Activated T-cell treated with anti-CD3 and anti-CD28 coated beads for 1 hour (primary cell): ENCODE measurements at places on chromosomes 2 and 18.

DNA sequence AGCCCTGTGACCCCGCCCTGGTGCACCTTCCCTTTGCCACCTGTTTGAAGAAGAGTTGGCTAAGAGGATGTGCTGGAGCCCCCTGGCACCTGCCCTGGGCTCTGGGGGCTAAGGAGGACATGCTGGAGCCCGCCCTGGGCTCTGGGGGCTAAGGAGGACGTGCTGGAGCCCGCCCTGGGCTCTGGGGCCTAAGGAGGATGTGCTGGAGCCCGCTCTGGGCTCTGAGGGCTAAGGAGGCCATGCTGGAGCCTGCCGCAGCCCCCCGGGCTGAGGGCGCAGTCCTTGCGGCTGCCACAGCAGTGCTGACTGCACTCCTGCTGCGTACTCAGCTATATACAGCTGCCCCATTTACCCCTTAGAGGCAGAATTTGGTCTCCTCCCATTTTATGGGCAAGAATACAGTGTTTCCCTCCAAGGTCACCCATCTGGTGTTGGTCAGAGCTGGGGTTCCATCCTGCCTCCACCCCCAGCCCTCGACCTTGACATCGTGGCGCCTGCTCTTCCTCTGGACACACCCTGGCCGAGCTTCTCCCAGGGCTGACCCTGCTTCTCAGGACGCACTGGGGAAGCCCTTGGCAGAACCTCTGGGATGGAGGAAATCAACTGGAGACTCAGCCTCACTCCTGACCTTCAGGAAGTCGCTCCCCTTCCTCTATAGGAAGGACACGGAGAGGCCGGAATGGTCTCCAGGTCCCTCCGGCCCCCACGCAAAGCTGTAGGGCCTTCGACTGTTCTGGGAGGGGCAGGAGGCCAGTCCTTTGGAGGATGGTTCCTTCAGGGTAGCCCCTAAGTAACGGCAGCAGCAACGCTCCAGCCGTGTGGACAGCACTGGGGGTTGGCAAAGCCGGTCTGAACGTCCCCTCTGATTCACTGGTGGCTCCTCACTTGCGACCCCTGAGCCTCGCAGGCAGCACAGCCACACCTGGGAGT, 65.0 kb upstream of the HPCAL1 start:
- DNase-seq, result no peak

DNA sequence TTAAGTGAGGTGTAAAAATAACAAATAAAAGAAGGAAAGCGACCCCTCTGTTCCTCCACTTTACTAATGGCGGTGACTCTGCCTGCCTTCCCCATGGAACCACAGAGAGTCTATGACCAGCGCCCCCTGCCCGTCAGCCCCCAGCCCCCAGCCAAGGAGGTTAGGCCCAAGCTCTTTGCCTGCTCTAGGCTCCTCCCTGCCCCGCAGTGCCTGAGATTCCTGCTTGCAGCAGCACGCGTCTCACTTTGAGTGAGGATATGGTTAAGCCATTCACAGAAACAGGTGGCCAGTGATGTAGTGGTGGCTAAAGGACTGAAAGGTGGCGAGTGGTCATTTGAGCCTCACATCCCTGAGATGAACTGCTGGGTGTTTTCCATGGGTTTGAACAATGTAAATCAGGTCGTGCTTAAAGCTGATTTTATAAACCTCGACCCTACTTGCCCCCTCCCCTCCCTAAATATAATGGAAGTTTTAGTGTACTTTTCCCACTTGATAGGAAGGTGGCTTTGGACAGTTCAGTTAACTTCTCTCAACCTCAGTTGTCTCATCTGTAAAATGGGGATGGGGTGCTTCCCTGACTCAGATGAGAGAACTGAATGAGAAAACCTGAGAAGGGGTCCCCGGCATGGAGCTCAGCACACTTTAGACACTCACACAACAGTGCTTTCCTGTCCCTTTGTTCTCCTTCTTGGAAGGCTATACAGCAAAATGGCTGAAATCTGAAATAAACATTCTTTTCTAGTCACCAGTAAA, 46.5 kb downstream of the IL1RL2 start:
- no peak for DNase-seq

DNA sequence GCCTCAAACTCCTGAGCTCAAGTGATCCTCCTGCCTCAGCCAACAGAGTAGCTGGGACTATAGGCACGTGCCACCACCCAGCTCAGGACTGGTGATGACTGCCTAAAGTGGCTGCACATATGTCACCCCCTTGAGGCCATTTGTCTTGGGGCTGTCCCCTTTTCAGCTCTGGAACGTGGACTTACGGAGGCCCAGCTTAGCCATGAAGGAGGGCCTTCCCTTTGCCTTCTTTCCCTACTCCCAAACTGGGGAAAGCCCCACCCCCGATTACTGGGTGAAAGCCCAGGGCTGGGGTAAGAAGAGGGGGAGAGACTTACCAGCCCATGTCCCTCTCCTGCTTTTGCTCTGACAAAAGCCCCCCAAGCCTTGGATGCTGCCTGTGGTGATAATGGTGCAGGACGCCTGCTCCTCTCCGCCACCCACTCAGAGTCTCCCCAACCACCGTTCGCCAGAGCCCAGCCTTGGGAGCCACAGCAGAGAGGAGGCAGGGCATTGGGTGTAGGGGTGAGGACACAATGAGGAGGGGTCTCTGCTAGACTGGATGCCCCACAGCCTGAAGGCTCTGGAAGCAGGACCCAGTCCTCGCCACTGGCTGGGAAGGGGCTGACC, 2.5 kb upstream of the DUSP2 start:
- no peak for DNase-seq

GRCh38 chr18:78021196-78021595, 771.5 kb downstream of the GALR1 start:
- no peak for DNase-seq

DNA sequence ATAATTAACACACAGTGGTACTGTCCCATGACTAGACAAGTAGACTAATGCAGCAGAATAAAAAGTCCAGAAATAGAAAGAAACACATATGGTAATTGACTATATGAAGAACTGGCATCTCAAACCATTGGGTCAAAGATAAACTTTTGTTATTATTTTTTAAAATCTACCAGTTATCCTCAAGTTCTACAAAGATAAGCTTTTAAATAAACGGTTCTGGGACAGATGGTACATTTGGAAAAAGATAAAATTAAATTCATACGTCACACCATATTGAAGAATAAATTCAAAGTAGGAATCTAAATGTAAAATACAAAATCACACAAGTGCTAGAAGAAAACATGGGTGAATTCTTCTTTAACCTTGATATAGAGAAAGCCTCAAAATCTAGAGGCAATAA, 37.6 kb upstream of the PLEKHM3 start:
- DNase-seq, result no peak

DNA sequence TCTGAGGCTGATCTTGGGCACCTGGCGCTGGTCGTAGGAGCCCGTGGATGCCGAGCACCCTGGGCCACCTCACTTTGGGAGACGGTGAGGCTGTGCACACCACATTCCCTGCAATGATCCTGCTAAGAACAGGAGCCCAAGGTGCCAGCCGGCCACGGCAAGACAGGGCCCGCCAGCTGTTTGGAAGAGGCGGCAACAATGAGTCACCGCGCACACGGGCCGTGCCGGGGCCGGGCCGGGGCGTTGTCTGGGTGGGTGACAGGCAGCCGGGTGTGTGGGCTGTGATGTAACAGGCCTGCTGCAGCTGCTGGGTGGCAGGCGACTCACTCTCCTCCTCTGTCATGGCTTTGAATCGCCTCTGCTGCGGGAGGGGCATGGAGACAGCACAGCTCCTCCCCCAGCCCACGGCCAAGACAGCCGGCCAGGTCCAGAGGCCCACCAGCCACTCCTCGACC, 49.7 kb upstream of the ODC1 start:
- peak; percentile 49 for DNase-seq

DNA sequence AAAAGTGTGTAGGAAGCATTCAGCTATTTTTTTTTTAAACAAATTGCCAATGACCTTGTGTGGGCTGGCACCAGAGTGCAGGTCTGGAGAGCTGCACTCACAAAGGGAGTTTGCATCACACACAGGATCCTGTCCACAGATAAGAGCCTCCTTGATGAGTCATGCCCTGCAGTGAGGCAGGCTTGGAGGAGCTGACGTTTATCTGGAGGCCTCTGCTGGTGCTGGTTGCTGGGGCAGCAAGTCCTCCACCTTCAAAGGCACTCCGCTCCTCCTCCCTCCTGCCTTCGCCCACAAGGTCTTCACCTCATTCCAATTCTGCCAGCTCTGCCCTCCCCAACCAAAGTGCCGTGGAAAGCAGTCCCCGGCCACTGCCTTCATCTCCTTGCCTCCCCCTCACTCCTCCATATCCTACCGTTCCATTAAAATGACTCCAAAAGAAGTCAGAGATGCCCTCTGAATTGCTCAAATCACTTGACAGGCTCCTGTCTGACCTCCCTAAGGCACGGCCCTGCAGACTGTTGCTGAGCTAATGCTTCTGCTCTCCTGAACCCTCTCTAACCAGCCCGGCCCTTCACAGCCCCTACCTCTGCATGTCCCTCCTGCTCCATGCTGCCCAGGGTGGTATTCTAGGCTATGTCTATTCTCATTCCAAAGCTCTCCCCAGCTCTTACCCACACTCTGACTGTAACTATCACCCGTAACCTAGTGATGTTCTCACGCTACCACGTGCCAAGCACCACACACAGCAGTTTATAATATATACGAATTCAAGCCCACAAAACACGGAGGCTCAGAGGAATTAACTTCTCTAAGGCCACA, 30.9 kb downstream of the LONRF2 start:
- DNase-seq, result peak; percentile 34
